Aorta (tissue), 5 donors: ENCODE measurements at places on chromosomes 7 and 10. TPM values are rescaled to one million over a fixed set of nuclear protein-coding genes. Genes with fewer than 3 reads are reported as not detected.

OR13A1 gene
- not detected for polyA plus RNA-seq

GRCh38 chr10:102617816-102618215 lies 26.5 kb upstream of the TRIM8 start:
- H3K27me3 ChIP-seq: no peaks in the 10 kb centered on the region
- no peaks in the 10 kb centered on the region for H3K36me3 ChIP-seq
- no peak overlapping the region for H3K4me3 ChIP-seq
- DNase-seq: peak; percentile 59
- no peak overlapping the region for H3K27ac ChIP-seq

TPST1 gene
- 10.3 TPM for polyA plus RNA-seq

DNA sequence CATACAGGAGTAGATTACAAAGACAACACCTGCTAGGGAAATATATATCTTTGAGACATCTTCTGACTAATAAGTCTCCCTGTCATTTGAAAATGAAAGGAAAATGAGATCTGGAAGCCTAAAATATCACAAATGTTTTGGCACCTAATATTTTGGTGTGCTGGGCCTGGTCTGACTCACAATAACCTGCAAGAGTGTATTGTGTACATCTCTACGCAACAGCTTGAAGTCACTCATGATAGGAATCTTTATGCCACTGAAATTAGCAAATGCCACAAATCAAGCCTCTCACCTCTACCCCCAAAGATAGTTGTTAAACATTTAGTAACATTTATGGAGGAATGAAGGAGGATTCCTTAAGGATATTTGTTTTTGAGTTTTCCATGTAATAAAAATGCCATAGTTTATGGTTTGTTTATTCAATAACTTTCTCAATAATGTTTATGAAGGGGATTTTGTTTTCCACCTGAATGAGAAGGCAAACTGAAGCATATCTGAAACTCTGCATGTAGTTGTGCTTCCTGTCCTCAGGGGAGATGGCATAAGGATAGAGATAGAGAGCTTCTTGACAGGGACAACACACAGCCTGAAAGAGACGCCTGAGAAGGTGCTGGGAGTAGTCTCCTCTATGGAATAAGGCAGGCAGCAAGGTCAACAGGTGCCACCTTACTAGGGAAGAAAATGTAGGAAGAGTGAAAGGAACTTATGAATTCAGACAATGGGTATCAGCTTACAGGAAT lies 197.4 kb downstream of the AHR start:
- no peaks in the 10 kb centered on the region for H3K4me1 ChIP-seq
- H3K27ac ChIP-seq: no peak overlapping the region
- no peaks in the 10 kb centered on the region for H3K36me3 ChIP-seq
- H3K27me3 ChIP-seq: no peaks in the 10 kb centered on the region
- no peak overlapping the region for H3K4me3 ChIP-seq
- no peak for DNase-seq

DNA sequence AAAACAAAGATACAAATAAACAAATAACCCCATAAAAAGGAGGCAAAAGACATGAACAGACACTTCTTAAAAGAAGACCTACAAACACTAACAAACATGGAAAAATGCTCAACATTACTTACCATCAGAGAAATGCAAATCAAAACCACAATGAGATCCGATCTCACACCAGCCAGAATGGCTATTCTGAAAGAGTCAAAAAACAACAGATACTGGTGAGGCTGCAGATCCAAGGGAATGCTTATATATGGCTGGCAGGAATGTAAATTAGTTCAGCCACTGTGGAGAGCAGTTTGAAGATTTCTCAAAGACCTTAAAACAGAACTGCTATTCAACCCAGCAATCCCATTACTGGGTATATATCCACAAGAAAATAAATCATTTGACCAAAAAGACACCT lies 80.4 kb upstream of the NRP1 start:
- H3K27me3 ChIP-seq: no peaks in the 10 kb centered on the region
- no peaks in the 10 kb centered on the region for H3K36me3 ChIP-seq
- no peak overlapping the region for H3K4me3 ChIP-seq
- no peaks in the 10 kb centered on the region for H3K4me1 ChIP-seq
- DNase-seq: no peak

HIBADH gene
- polyA plus RNA-seq: 29.3 TPM

KAT6B gene
- polyA plus RNA-seq: 13.5 TPM

DNA sequence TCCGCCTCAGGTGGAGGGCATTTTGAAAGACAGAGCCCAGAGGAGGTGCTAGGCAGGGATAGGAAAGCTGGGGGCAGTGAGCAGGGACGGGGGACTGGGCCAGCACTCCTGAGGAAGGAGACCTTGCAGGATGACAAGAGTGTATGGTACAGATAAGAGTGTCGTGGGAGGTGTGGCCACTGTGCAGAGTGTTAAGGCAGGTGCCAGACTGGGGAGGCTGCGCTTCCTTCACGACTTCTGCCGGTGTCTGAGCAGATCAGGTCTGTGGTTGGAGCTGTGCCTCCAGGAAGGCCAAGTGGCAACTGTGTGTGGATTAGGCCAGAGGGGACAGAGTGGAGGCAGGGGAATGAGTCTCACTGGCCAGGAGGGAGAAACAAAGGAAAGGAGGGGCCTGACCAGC lies 161.7 kb downstream of the HIBADH start:
- H3K27ac ChIP-seq: no peak overlapping the region
- H3K36me3 ChIP-seq: no peaks in the 10 kb centered on the region
- H3K27me3 ChIP-seq: no peaks in the 10 kb centered on the region

DNA sequence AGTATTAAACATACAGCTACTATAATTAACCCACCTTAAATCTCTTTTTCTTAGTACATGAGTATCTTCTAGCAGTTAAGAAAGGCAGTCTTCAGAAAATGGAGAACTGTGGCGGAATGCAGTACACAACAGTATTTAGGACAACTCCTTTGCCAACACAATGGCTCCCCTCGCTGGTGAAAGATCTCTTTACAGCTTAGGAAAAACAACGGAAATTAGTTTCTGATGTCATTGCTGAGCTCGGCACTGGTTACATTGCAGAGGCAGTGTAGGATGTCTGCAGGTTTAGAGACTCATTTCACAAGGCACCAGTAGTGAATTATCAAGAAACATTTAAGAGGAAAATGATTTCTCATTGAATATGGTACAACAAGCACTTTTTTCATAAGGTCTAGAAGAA lies 43.4 kb downstream of the GLRX3 start:
- H3K4me1 ChIP-seq: no peaks in the 10 kb centered on the region
- H3K4me3 ChIP-seq: no peak overlapping the region
- H3K36me3 ChIP-seq: peaks cover 7% of the 10 kb centered on the region
- no peaks in the 10 kb centered on the region for H3K27me3 ChIP-seq
- no peak overlapping the region for H3K27ac ChIP-seq
- DNase-seq: no peak

GIMAP5 gene
- 3.1 TPM for polyA plus RNA-seq

GDF2 gene
- polyA plus RNA-seq: not detected

GRCh38 chr7:3989723-3990122 lies 688.7 kb downstream of the SDK1 start:
- no peak overlapping the region for H3K4me3 ChIP-seq
- peaks cover 1% of the 10 kb centered on the region for H3K36me3 ChIP-seq
- H3K4me1 ChIP-seq: no peaks in the 10 kb centered on the region
- no peak overlapping the region for H3K27ac ChIP-seq
- H3K27me3 ChIP-seq: no peaks in the 10 kb centered on the region

TWIST1 gene
- polyA plus RNA-seq: 11.9 TPM

DNA sequence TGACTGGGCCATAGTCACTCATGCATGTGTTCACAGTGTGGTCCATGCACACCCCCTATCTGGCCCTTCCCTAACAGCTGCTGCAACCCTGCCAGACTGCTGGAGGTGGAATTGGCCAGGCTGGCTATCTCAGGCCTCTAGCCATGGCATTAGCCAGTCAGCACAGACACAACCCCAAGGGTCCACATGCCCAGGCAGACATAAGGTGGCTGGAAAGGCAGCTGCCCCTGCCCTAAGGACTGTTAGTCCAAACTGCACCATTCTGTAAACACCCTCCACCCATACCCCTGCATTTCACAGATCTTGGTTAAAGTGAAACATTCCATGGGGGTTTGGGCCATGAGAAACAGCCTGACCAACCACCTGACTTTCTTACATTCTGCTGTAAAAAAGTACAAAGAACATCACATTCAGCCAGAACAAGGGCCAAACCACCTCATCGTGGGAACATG lies 137.4 kb upstream of the KCNMA1 start:
- no peaks in the 10 kb centered on the region for H3K36me3 ChIP-seq
- DNase-seq: no peak
- H3K4me1 ChIP-seq: no peaks in the 10 kb centered on the region
- no peaks in the 10 kb centered on the region for H3K27me3 ChIP-seq
- H3K27ac ChIP-seq: no peak overlapping the region

MMP21 gene
- not detected for polyA plus RNA-seq

DNA sequence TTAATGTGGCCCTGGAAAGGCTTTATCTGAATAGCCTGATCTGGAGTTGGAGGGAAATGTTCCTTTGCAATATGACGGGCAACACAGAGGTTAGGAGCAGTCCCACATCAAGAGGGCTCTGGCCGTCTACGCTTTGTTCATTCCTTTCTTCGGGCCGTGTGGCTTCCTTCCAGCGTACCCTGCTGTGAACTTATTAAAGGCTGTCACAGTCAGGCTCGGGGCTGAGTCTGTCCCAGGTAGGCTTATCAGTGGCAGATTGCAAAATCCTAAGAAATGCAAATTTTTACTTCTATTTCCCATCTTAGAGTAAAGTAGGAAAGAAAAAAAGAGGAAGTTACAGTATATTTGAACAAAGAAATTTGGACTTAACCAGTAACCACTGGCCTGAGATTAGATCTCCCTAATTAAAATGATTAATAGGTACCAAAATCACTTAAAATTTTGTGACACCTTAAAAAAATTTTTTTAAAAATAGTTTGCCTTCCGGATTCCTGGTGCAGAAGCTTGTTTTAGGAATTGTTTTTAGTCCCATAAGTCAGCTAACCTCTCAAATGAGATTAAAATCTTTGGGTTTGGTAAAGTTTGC lies 453.1 kb upstream of the MKI67 start:
- no peak for DNase-seq
- H3K27me3 ChIP-seq: no peaks in the 10 kb centered on the region
- no peak overlapping the region for H3K4me3 ChIP-seq
- no peaks in the 10 kb centered on the region for H3K36me3 ChIP-seq
- H3K27ac ChIP-seq: no peak overlapping the region

MOGAT3 gene
- polyA plus RNA-seq: 5.4 TPM

GRCh38 chr10:31683682-31684081 lies 244.9 kb downstream of the ARHGAP12 start:
- DNase-seq: no peak
- no peaks in the 10 kb centered on the region for H3K4me1 ChIP-seq
- H3K27me3 ChIP-seq: no peaks in the 10 kb centered on the region
- H3K36me3 ChIP-seq: no peaks in the 10 kb centered on the region

DNA sequence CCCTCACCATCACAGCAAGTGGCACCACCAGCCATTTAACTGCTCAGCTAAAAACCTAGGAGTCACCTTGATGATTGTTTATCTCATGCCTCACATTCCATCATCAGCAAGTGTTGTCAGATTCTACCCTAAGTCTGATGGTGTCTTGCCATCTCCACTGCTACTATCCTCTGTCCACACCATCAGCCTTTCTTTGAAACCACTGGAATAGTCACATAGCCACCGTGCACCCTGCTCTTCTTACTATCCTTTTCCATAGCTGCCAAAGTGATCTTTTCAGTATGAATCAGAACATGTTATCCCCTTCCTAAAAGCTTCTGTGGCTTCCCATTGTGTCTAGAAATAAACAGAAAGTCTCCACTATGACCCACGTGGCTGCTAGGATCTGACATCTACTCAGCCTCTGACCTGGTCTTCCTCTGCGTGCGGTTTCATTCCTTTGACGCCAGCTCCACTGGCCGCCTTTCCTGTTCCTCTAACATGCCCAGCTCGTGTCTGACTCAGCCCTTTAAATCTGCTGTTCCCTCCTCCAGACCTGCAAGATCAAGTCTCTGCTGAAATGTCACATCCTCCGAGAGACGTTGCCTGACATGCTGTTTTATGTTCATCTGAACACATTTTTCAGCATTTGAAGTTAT lies 16.5 kb upstream of the CHN2 start:
- no peak overlapping the region for H3K27ac ChIP-seq
- H3K36me3 ChIP-seq: no peaks in the 10 kb centered on the region
- peak; percentile 84 for DNase-seq
- no peak overlapping the region for H3K4me3 ChIP-seq
- no peaks in the 10 kb centered on the region for H3K4me1 ChIP-seq

GRCh38 chr7:66505009-66505408 lies 123.7 kb upstream of the KCTD7 start:
- DNase-seq: no peak
- H3K27me3 ChIP-seq: no peaks in the 10 kb centered on the region
- no peaks in the 10 kb centered on the region for H3K36me3 ChIP-seq
- H3K4me3 ChIP-seq: no peak overlapping the region
- no peak overlapping the region for H3K27ac ChIP-seq

- H3K27me3 ChIP-seq: no peaks in the 10 kb centered on the region
- no peaks in the 10 kb centered on the region for H3K4me1 ChIP-seq
- DNase-seq: no peak
- no peak overlapping the region for H3K4me3 ChIP-seq
- H3K27ac ChIP-seq: no peak overlapping the region
Measured at GRCh38 chr7:123348690-123349089, 148.9 kb upstream of the SLC13A1 start.

RAB19 gene
- not detected for polyA plus RNA-seq

SLC26A5 gene
- polyA plus RNA-seq: not detected

GRCh38 chr10:34526186-34526585 lies 288.9 kb downstream of the PARD3 start:
- H3K27ac ChIP-seq: peak overlapping the region; percentile 94
- no peak overlapping the region for H3K4me3 ChIP-seq
- DNase-seq: no peak
- H3K27me3 ChIP-seq: no peaks in the 10 kb centered on the region
- peaks cover 5% of the 10 kb centered on the region for H3K4me1 ChIP-seq

DNA sequence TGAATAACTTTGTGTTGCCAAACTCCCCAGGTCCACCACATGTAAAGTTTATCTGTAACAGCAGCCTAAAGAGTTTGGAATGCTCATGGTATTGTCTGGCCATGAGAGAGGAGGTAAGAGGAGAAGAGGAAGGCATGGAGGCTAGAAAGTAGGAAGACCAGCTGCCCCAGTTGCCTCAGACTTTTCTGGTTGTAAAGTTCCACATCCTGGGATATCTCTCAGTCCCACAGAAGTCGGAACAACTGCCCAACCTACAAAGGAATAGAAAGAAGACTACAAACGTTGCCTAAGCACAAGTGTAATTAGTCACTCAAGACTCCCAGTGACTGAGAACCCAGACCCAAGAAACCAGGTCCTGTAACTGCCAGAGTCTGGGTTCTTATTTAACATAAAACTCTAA lies 47.3 kb downstream of the CREB3L2 start:
- no peaks in the 10 kb centered on the region for H3K27me3 ChIP-seq
- no peak for DNase-seq
- no peak overlapping the region for H3K4me3 ChIP-seq
- peaks cover 8% of the 10 kb centered on the region for H3K4me1 ChIP-seq
- H3K36me3 ChIP-seq: no peaks in the 10 kb centered on the region
- peak overlapping the region; percentile 60 for H3K27ac ChIP-seq

DNA sequence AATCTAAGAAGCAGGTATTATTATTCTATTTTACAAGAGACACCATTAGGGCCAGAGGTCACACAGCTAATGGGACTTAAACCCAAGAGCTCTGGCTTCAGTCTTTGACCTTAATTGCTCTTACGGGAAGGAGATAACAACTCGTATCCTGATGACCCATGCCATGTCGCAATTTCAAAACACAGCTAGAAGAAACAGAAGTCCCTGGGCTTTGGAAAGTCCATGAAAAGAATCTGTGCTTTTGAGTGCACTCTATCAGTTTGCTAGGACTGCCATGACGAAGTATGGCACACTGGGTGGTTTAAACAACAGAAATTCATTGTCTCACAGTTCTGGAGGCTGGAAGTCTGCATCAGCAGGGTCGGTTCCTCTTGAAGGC lies 247.8 kb upstream of the AOAH start:
- DNase-seq: no peak
- no peaks in the 10 kb centered on the region for H3K36me3 ChIP-seq
- no peak overlapping the region for H3K4me3 ChIP-seq
- no peak overlapping the region for H3K27ac ChIP-seq
- no peaks in the 10 kb centered on the region for H3K4me1 ChIP-seq

CYP26C1 gene
- not detected for polyA plus RNA-seq
